Brain (organoid and tissue), 16 donors: ENCODE measurements at places on chromosomes 12 and 14.

- DNase-seq: no peak
These were observed 72.7 kb upstream of the FUT8 start for GRCh38 chr14:65339866-65340265.

GRCh38 chr12:60921541-60921940 is 1325.7 kb downstream of the SLC16A7 start:
- no peak for DNase-seq

- no peak for DNase-seq
These were observed 17.4 kb upstream of the ZDHHC17 start for GRCh38 chr12:76746516-76746915.

GRCh38 chr14:42469637-42470426 is 863.2 kb downstream of the LRFN5 start:
- no peak for DNase-seq

DNA sequence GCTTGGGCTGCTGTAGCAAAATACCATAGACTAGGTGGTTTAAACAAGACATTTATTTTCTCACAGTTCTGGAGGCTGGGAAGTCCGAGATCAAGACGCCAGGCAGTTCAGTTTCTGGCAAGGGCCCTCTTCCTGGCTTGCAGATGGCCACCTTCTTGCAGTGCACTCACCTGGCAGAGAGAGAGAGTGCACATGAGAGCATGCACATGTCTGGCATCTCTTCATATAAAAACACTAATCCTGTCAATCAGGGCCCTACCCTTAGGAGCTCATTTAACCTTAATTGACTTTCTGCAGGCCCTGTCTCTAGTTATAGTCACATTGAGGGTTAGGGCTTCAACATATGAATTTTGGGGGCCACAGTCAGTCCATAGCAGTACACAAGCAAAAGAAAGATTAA is 12.4 kb upstream of the EVL start:
- no peak for DNase-seq

- DNase-seq: no peak
These were observed 21.2 kb upstream of the HSPB8 start for GRCh38 chr12:119157528-119157927.

DNA sequence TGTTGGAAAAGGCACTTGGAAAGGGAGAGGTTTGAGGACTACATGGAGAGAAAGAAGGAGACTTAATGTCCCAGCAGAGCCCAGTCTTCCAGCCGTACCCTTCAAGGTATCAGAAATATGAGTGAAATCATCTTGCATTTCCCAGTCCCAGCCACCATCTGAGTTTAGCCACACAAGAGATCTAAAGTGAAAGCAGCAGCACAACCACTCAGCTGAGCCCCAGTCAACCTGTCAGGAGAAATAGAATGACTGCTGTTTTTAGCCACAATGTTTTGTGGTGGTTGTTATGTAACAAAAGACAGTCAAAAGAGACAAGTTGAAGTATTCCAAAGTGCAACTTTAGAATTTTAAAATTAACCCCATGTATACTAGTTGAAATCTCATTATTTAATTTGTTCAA is 28.0 kb downstream of the DERA start:
- no peak for DNase-seq

DNA sequence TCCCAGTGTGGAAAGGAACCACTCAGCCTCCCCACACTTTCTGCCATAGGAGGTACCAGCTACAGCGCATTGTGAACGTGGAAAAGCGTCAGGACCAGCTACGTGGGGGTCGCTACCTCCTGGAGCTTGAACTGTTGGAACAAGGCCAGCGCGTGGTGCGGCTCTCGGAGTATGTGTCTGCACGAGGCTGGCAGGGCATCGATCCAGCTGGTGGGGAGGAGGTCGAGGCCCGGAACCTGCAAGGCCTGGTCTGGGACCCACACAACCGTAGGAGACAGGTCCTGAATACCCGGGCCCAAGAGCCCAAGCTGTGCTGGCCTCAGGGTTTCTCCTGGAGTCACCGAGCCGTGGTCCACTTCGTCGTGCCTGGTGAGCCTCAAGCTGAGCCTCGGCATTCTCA is 96.8 kb downstream of the B4GALNT3 start:
- no peak for DNase-seq
